ENCODE measurements at places on chromosomes 2 and 18.

GRCh38 chr2:236940497-236940896 is 145.2 kb upstream of the COPS8 start:
- no peak for DNase-seq

GRCh38 chr2:133975676-133976428 is 278.0 kb upstream of the MGAT5 start:
- DNase-seq, result no peak

DNA sequence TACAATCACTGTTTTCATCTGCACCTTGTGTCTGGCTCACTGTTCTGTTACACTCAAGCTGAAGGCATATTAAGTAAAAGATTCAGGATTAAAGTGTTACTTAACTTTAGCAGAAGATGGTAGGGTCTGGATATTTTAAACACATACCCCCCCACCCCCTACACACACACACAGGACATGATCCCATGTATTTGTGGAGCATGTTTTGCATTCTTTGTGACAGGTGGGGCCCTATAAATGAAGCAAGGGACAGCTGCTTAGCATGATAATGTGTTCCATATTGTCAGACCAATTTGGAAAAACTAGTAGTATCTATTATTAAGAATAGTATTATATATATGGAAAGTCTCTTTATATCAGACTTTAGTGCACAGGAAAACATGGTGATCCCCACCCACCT is 335.2 kb upstream of the TNP1 start:
- DNase-seq, result no peak

DNA sequence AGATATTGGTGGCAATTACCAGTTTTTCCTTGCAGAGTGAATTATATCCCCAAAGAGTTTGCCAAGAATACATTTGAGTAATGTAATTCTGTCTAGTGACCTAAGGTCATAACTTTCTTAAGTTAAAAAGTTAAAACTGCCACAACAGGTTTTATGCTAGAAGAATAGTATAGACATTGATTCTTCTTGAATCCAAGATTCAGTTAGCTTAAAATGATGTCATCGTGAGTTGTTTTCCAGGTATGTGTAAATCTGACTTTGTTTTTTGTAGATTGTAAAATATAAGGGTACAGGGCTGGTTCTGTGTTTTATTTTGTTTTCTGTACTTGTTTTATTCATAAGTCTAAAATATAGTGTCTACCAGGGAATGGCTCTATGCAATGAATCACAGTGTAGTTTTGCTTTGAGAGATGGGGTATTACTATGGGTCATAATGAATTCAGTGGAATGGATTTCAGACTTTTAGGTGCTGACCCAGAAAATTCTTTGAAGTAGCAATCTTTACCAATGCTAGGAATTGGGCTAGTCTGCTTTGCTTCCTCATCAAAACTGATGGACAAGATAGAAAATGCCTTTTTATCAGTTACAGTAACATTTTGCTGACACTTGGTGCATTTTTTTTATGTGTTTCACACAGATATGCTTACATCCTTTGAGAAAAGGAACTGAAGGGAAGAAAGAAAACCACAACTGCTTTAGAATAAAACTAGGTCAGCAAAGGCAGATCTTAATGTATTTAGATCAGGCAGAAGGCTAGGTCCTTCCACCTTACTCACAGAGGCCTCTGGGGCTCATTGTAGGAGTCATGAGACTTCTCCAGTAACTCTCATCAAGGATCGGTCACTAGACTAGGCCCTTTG is 20.8 kb upstream of the MGAT5 start:
- no peak for DNase-seq

DNA sequence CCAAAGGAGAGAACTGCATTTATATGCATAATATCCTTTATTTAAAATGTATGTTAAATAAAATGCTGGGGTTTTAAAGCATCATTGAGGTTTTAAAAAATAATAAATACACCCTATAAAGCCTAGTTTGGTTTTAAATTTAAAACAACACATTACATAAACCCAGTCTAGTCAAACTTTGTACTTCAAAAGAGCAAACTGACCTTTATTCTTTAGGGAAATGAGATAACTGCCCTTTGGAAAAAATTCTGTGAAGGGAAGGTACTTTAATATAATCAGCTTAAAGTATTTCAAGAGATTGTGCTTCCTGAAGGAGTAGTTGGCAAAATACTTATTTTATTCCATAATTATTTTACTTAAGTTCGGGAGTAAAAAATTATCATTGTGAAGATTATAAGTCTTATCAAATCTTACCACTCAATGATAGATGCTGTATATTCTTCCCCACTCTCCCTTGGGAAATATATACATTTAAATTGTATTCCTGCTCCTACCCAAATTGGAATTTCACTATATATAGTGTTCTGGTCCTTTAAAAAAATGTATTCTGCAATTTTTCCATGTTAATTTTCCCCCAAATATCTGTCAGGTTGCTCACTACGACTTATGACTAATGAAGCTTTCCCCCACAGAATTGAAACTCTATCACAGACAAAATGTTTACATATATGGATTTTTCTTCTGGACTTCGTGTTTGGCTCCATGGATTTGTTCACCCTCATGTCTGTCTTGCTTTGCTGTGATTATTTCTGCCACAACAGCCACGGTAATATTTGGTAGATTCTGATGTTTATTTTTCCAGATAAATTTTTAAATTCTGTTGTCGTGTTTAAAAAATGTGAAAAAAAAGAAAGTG is 42.1 kb downstream of the ZC3H6 start:
- DNase-seq, result no peak

DNA sequence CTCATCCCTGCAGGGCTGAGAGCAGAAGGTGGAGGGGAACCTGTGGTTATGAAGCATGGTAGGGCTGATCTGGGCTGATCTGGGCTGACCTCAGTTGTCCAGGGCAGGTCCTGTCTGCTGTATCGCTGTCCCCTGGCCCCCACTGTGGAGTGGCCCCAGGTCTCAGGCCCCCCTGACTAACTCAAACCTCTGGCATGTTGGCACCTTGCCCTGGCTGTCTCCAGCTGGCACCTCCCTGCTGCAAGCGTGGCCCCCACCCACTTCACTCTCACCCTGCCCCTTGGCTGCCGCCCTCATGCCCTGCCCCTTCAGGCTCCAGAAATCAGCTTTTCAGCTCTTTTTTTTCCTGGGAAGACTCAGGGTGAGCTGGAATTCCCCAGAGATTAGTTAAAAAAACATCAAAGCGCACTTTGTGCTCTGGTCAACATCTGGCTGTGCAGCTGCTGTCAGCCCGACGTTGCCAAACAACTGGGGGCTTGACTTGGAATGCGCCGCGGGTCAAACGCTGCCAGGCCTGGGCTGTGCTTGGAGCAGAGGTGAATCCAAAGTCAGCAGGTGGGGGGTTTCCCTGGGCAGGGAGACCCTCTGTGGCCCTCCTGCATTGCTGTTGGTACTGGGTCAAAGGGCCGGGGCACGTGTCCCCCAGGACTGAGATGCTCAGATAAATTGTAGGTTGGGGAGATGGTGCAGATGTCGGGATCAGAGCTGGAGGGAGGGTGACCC is 173.8 kb upstream of the HDAC4 start:
- DNase-seq, result no peak

- DNase-seq, result no peak
Measured at GRCh38 chr2:197717863-197718262, 12.7 kb downstream of the MARS2 start.

DNA sequence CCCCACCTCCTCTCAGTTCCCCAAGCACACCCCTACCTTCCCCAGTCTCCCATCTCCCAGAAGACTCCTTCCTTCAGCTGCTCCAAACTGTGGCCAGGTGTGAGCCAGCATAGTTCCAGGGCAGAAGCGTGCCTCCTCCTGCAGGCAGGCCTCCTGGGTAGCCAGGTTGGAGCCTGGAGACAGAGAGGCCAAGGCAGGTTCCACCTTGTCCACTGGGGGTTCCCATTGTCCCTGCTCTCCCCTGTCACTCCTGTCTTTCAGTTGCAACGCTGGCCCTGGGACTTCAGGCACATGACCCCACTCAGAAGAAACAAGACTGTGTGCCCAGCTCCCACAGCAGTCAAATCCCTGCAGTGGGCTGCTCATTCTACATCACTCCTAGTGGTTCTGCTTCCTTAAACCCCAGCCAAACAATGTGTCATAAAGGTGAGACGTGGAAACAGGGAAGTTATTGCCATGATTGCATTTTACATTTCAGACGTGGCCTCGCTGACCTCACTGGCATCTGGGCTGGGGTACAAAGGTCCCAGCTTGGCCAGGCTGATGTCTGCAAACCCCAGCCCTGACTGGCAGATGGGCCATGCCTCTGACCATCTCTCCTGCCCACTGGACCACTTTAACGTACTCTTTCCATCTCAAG is 96.5 kb upstream of the BOD1L2 start:
- DNase-seq, result no peak

DNA sequence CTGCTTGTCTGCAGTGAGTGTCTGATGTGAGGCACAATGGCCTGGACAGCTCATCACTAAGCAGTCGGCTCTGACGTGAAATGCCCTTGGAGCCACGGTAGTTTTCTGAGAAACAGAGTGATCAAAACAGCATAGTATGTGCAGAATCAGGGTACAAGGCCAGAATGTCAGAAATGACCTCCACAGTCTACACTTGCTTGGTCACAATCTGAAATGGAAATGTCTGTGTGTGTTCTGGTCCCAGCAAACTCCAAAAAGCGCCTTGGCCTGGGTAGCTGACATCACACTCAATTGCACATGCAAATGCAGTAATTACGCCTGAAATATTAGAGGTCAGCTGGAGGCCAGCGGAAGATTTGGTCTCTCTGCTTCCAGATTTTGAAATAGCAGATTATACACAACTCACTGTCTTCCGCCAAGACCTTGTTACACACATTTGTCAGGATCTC is 95.4 kb downstream of the CTAGE1 start:
- DNase-seq, result no peak

DNA sequence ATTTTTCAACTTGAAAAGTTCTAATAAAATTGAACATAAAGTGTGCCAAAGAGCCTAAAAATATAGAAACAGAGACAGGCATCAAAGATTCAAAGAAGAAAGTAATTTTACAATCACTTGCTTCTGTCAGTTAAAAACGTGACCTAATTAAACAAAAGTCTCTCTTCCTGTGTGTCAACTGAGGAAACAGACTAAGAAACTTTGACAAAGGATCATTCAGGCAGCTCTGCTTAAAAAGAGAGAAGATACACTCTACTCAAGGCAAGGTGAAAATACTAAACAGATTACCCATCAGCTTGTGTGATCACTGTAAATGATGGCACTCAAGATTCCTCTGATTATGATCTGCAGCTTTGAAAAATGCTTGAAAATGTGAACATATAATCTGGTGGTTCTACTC is 47.8 kb downstream of the DYM start:
- DNase-seq, result no peak

DNA sequence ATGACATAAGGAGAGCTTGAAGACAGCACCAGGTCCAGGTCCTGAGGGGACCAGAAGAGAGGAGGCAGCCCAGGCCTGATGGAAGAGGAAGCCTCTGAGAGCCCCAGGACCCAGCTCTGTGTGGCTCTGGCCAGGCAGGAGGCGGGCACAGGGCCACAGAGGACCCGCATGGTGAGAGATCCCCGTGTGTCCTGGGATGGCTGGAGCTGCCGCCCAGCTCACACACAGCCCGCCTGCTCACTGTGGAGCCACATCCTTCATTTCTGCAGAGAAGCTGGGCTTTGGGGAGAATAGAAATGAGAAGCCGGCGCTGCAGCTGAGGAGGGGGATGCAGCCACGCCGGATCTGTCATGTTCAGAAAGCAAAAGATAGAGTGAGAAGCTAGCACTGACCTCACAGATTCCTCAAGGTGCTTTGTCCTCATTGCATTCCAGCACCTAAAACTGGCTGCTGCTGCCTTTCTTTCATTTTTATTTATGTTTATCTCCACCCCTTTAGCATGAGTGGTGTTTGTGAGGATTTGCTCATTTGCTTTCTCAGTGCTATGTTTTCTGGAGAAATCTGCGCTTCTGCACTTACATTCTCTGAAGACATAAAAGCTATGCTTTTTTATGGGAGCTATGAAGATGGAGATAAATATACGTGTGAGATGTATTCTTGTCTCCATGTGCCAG is 307.6 kb upstream of the MYT1L start:
- DNase-seq, result no peak

- DNase-seq, result no peak
Measured at GRCh38 chr2:9997936-9998335, 45.4 kb upstream of the KLF11 start.

DNA sequence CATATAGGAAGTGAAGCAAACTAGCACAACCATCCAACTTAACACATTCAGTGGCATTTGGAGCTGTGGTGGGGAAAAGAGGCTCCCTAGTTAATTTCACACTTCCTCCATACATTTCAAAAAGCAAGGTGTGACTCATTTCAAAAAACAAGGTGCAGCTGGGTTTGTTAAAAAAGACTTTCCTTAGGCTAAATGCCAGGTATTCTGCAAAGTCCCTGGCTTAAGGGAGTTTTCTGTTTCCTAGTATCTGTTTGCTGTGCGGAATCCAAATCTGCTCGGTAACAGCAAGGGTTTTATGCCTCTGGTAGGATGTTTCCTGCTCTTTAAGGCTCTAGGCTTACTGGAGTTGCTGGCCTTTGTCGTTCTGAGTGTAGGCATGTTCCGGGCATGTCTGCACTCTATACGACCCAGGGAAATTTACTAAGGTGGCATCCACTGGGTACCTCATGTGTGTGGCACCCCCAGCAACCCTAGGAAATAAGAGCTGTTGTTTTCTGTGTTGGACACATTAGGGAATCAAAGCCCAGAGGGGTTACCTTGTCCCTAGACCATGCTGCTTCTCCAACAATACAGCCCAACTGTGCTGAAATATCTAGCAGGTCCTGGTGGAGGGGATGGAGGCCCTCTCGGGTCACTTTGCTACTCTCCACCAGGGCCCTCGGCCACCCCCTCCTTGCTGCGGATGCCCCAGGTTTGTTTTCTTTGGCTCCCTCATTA is 634 bp upstream of the MSGN1 start:
- DNase-seq, result no peak

- no peak for DNase-seq
Measured at GRCh38 chr2:113867571-113867970, 22.3 kb upstream of the ACTR3 start.

Measured in activated CD8-positive, alpha-beta memory T cell treated with anti-CD3 and anti-CD28 coated beads for 1 hour (primary cell).